ENCODE measurements at places on chromosomes 2 and 18.

- no peak for DNase-seq
Observed at GRCh38 chr18:13430663-13431062, 212.1 kb downstream of the LDLRAD4 start.

DNA sequence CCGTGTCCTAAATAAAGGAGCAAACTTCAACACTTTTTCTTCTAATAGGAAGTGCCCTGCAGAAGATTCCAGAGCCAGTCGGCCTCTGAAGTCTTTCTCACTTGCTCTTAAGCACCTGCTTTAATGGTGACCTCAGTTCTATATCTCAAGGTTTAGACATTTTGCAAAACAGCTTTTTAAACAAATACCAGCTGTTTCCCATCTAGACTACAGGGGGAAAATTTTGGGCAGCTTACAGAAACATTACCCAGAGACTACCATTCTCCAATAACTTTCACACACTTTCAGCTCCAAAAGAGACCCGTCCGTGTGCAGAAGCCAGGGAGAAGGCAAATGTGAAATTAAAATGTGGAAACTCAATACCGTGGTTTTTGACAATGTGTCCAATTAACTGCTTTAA, 285.3 kb upstream of the CCDC68 start:
- DNase-seq = no peak

- peak; percentile 78 for DNase-seq
Observed at GRCh38 chr2:201618744-201619662, 24.3 kb downstream of the TMEM237 start.

- DNase-seq = no peak
Observed at GRCh38 chr2:102061286-102061699, 69.5 kb downstream of the IL1R2 start.

DNA sequence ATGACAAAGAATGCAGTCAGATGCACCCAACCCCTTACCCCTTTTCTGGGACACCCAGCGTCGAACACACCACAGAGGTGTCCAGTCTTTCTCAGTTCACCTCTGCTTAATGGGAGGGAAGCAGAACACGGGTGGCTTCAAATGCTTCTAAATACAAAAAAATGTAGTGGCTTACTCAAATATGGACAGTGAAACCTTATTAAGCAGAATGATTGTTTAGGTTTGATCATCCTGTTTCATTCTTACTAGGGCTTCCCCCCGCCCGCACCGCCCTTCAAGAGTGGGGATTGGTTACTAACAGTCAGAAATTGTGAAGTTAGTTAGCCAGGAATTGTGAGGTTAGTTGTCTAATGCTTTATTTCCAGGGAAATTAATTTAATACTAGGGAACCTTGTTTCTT, 21.6 kb downstream of the ATG16L1 start:
- no peak for DNase-seq

GRCh38 chr2:67773851-67774250, 289.0 kb downstream of the C1D start:
- no peak for DNase-seq

DNA sequence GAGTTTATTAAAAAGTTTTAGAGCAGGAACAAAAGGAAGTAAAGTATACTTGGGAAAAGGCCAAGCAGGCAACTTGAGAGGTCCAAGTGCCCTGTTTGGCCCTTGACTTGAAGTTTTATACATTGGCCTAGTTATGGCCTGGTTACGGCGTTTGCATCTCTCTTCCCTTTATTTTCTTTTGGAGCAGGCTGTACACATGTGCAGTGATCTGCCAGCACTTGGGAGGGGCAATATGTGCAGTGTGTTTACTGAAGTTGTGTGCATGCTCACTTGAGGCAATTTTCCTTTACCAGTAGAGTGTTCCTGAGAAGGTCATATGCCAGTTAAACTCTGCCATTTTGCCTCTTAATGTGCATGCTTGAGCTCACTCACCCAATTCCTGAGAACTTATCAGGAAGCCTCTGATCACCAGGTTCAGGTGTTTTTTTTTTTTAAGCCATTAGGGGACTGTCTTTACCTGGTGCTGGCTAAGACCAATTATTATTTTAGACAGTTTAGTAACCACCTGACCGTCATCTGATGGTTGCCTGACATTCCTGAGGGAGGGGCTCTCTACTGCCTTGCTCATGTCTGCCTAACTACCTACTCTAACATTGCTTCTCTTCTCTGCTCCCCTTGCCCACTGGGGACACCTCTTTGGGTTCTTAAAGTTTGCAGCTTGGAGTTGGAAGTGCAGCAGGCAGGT, 48.0 kb downstream of the SCN2A start:
- DNase-seq = no peak

DNA sequence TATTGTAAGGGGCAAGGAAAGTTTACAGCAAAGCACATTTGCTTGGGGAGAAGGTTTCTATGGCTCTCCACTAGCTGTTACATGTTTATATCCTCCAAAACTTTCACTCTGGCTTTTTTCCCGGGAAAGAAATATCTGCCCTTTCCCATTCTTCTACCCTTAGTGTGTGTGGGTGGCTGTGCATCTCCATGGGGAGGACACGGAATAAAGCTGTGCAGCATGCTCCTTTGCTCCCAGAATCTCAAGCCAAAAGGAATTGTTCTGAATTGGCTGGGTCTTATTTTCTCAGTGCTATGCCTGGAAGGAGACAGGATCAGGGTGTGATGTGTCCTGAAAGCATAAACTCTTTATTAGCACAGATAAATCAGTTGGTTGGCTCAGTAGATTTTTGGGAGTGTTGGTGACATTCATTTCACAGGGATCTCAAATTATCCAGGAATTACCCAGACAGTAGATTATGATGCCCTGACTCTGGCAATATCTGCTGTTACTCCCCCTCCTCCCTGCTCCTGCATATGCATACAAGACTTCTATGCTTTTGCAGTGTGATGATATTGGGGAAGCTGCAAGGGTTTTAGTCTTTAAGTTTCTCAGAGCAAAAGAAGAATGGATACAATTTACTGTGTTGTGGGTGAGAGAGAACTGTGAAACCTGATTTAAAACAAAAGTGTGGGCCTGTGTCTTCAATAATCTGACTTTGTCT, 63.1 kb downstream of the PARD3B start:
- DNase-seq = no peak

GRCh38 chr2:203002054-203002821, 12.4 kb upstream of the NBEAL1 start:
- DNase-seq = no peak

- DNase-seq = no peak
Observed at GRCh38 chr2:240576036-240576435, 7.8 kb downstream of the RNPEPL1 start.

- DNase-seq = no peak
Observed at GRCh38 chr2:197647961-197648690, 27.3 kb downstream of the RFTN2 start.
